DND-41 (cell line): ENCODE measurements at places on chromosomes 4 and X.

GRCh38 chrX:111506826-111507225 lies 4.6 kb upstream of the SERTM2 start:
- DNase-seq, result no peak

GRCh38 chrX:17453788-17454187 lies 78.8 kb downstream of the NHS start:
- DNase-seq, result no peak

GRCh38 chr4:152634110-152634760 lies 45.6 kb downstream of the TMEM154 start:
- DNase-seq, result no peak

DNA sequence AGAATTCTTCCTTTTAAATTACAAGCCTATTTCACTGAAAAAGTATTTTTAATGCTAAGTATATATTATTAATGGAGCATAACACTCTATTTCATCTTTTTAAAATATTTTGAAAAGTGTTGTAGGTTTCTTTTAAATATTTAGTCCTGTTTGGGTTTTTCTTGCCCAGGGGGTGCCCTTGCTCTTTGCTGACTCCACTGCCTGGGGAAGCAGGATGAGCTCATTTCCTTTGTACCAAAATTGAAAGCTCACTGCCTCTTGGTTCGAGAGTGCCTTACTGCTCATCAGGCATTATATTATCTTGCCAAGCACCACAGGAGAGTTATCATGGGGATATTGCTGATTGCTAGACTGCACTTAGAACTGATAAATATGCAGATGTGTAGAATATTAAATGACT lies 819.2 kb downstream of the PCDH18 start:
- DNase-seq, result peak; percentile 36

DNA sequence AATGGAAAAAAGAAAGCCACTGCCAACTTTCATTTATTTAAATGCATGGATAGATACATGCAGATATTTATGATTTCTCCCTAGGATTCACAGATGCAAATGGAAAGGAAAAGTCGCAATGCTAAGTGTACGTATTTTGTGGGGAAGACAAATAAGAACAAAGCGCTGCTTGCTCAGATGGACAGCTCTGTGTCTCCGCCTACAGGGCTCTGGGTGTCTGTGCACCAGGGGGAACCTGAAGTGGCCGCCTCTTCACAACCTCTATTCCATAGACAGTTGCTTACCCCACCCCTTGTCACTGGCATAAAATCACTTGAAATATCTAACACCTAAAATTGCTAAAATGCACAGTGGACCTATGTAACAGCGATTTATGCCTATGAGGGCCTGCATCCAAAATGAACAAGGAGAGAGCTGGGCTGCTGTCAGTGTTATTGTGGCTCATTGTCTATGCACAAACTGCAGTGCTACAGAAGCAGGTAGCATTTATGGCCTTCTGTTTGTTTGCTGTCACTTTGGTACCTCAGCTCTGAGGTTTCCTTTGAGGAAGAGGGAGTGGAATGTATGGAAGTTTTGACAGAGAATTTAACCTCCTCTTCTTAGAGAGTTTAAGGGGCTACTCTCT lies 58.6 kb upstream of the PAGE1 start:
- DNase-seq, result peak; percentile 45

DNA sequence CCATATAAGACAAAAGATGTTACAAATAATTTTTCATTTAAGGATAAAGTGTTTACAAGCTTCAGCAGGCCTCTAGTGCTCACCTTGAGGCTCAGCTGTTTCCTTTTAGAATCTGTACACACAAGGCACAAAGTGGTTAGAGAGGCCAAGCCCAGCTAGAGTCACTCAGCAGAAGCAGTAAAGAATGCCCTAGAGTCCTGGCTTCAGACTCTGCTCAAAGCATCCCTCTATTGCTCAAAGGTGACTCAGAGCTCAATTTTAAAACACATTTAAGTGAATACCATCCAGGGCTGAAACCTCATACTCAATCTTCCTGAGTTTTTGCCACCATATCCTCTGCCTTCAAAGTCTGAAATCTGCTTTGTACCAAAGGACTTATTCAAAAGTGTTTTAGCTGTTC lies 22.6 kb upstream of the PHF8 start:
- DNase-seq, result no peak

- DNase-seq, result no peak
These were observed 49.1 kb downstream of the GALNT7 start for GRCh38 chr4:173217727-173218126.

- peak; percentile 71 for DNase-seq
These were observed 53.6 kb upstream of the HPSE start for GRCh38 chr4:83388313-83388676.

DNA sequence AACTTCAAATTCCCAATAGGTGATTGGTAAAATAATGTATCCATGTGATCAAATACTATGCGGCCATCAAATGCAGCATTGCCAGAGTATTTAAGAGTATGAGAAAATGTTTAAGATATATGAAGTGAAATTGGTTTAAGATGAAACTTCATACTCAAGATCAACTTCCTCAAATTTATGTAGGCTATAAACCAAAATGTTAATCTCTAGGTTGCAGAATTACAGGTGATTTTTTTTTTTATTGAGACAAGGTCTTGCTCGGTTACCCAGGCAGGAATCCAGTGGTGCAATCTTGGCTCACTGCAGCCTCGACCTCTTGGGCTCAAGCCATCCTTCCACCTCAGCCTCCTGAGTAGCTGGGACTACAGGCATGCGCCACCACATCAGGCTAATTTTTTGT lies 25.3 kb downstream of the ACSL4 start:
- no peak for DNase-seq

GRCh38 chr4:21001490-21001889 lies 301.2 kb downstream of the PACRGL start:
- no peak for DNase-seq

- DNase-seq, result no peak
These were observed 33.3 kb upstream of the GALNT7 start for GRCh38 chr4:173135241-173135847.

DNA sequence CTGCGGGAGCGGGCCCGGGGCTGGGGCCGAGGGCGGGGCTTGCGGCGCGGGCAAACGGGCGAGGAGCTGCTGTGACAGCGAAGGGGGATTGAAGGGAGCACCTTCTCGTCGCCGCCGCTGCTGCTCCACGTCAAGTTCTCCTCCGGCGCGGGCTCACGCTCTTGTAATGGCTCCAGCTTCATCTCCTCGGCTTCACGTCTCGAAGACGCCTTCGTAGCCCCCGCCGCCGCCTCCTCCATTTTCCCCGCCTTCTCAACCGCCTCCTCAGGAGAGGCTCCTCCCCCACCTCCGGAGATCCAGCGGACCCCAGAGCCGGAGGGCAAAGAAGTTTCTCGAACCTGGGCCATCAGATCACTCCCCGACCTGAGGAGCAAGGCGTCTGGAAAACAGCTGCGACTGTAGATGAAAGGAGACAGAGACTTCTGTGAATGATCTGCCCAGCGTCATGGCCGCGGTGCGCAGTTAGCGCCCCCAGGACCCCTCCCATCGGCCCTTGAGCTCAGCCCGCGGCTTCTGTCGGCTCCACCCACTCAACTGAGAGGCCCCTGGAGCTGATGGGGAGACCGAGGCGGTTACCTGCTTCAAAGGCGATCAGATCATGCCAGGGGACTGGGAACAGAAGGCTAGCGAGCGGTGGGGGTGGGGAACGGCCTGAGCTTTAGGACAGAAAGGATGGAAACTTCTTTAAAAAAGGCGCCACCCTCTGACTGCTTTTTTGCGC lies 895 bp downstream of the USP51 start:
- peak; percentile 78 for DNase-seq

GRCh38 chr4:22202975-22203710 lies 254.6 kb upstream of the KCNIP4 start:
- no peak for DNase-seq
